ENCODE measurements at places on chromosomes 1 and 21.

DNA sequence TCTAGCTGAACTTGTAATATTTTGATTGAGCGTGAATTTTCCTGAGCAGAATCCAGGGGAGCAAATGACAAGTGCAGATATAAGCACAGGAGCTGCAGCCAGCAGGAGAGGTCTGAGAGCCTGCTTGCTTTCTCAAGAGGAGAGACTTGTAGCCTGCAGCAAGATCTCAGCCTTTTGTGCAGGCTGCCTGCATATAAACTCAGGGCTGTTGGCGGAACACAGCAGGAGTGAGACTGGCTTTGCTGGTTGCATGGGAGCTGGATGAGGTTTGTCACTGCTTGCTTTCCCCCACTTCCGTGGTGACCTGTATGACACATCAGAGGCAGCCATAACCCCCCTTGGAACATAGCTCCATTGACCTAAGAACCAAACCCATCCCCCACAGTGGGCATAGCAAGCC is 725.4 kb upstream of the RGS18 start:
- no peak for DNase-seq

DNA sequence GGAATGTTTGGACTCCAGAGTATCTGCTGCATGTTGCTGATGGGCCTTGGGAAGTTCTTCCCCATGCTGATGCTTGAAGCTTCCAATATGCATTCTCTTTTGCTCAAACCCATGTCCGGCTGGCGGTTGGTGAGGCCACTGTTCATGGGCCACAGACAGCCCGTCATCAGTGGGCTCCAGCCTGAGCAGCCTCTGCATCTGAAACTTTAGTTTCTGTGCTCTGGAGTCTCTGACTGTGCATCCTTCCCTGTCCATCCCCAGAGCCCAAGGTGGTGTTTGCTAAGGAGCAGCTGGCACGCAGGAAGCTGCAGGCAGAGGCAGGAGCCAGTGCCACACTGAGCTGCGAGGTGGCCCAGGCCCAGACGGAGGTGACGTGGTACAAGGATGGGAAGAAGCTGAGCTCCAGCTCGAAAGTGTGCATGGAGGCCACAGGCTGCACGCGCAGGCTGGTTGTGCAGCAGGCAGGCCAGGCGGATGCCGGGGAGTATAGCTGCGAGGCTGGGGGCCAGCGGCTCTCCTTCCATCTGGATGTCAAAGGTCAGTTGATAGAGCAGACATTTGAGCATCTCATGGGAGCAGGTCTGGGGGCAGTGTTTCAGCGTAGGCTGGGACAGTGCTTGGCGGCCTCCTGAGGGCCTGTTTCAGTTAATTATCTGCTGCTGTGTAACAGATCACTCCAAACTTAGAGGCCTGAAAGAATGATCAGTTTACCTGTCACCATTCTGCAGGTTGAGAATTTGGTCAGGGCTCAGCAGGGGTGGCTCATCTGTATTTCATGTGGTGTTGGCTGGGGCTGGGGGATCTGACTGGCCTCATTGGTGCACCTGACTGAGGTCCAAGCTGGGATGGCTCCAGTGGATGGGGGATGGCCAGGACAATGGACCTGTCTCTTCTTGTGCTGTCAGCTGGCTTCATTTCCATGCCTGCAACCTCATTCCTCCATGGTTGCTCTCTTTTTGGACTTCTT is 16.6 kb downstream of the OBSCN start:
- no peak for DNase-seq

GRCh38 chr1:157226739-157227138 is 88.5 kb upstream of the ETV3 start:
- DNase-seq, result no peak

DNA sequence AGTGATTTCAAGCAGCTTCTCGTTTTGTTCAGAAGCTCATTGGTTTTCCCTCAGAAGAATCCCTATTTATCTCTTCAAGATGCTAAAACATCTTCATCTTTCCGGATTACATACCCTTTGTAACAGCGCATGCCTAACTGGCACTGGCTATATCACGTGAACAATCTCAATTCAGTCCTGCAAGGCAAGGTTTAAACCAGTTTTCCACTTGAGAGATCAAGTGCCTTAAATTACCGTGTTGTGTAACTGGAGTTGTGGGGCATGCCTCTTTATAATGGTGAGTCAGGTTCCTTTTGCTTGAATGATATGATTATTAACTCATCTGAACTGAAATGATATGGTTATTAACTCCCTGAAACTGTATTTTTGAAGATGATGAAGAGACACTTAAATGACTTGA is 11.0 kb upstream of the ZFP69B start:
- DNase-seq, result no peak

- no peak for DNase-seq
Measured at GRCh38 chr1:37946703-37947360, at the start of gene INPP5B. TSS of gene INPP5B (minus strand) at chr1:37947053. CDS start at chr1:37946308, 745 bp downstream.

GRCh38 chr1:24341260-24341659 is 22.1 kb downstream of the GRHL3 start:
- peak; percentile 91 for DNase-seq

DNA sequence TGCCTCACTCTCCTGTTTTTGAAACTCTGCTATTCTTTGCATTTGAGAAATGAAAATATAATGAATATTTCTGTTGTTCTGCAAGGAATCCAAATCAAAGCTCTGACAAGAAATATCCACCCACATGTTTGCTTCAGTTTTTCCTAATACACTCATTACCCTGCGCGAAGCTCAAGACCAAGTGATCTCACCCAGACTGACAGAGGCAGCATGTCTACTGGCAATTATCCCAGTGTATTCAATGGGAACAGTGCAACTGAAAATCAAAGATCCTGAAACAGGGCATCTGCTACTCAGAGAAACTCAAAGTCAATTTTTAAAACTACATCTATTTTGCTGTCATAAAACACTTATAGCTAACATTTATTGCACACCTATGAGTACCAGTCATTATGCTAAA is 321.0 kb upstream of the LRRC7 start:
- DNase-seq, result no peak

- no peak for DNase-seq
Measured at GRCh38 chr1:111988377-111988742, 1.1 kb downstream of the KCND3 start.

DNA sequence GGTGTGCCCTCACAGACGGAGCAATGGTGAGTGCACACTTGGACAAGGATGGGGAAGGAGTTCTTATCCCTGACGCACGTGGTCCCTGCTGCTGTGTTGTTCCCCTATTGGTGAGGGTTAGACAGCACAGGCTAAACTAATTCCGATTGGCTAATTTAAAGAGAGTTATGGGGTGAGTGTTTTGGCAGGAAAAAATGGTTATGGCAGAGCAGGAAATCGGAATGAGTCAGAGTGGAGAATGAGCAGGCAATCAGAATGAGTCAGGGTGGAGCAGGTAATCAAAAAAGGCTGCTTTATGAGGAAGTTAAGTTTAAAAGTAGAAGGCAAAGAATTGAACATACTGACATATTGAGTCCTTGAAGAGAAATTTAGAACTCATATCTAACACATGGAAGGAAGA is 100.5 kb downstream of the NGF start:
- no peak for DNase-seq

GRCh38 chr1:212034516-212035122 is 738 bp downstream of the INTS7 start:
- DNase-seq, result no peak

DNA sequence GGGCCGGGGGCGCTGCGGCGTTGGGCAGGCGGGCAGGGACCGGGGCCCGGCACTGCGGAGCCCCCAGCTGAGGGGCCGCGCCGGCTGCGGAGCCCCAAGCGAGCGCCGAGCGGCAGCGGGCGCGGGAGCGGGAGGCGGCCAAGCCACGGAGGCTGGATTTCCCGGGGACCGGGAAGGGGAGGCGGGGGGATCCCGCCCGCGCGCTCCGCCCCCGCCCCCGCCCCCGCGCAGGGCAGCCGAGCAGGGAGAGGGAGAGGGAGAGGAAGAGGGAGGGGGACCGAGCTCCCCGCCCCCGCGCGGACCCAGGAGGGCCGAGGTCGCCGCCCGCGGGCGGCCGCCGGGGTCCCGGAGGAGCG is at the start of gene DLGAP3:
Gene DLGAP3 (minus strand): TSS at position 154 of the 356 bp plus-strand sequence. CDS start 24,267 bp downstream, outside the sequence.
- no peak for DNase-seq

- no peak for DNase-seq
Measured at GRCh38 chr1:158931055-158931737, at the start of gene PYHIN1. TSS of gene PYHIN1 (plus strand) at chr1:158931552. CDS start at chr1:158936911, 5,359 bp downstream.

- no peak for DNase-seq
Measured at GRCh38 chr1:155977690-155978324, 540 bp downstream of the ARHGEF2 start.

DNA sequence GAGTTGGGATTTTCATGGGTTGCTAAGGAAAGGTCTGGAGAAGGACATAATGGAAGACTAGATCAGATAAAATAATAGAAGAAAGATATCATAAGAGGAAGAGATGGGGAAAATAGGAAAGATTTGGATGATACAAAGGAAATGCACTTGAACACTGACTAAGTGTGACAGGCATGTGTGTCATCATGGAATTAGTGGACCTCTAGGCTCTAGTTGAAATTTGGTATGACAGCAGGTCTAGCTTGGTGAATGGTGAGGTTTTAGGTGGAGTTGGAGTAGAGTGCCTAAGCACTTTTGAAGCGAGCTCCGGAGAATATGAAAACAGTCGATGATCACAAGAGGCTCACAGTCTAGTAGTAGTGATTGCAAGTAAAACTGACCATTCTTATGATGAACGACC is 73.0 kb upstream of the PTGS2 start:
- DNase-seq, result no peak

GRCh38 chr1:61210435-61211154 is 128.2 kb downstream of the NFIA start:
- DNase-seq, result no peak

GRCh38 chr1:205630241-205630640 is 1.6 kb downstream of the ELK4 start:
- no peak for DNase-seq

DNA sequence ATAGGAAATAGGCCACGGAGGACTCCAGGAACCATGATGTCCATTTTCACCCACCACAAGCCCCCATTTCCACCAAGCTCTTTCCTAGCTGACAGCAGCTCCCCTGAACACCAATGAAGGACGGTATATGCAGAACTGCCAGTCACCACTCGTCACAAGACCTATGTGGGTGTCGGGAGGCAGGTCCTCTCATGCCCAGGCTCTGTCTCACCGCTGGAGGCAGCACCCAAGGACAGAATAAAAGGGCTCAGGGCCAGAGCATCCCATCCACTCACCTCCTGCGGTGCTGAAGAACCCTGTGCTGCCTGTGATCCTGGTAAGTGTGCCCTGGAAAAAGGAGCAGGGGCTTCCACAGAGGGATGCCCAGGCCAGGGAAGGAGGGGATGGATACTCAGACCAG is at the start of gene LCE1F:
Gene LCE1F (plus strand): TSS at position 266 of the 400 bp plus-strand sequence. CDS start 1,232 bp downstream, outside the sequence.
- no peak for DNase-seq

DNA sequence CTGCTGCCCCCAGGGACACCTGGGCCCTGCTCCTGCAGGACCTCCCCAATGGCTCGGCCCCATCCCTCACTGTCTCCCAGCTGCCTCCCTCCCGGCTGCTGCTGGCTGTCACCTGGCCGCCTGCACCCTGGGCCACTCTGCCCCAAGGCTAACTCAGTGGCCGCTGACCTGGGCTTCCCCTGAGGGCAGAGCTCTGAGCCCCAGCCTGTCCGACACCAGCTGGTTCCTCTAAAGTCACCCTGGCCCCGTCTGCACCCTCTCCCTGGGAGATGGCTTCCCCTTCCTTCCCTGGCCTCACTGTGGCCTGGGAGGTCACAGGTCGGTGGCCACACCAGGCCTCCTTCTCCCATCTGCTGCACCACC is 15.0 kb downstream of the ITGB2 start:
- DNase-seq, result no peak

DNA sequence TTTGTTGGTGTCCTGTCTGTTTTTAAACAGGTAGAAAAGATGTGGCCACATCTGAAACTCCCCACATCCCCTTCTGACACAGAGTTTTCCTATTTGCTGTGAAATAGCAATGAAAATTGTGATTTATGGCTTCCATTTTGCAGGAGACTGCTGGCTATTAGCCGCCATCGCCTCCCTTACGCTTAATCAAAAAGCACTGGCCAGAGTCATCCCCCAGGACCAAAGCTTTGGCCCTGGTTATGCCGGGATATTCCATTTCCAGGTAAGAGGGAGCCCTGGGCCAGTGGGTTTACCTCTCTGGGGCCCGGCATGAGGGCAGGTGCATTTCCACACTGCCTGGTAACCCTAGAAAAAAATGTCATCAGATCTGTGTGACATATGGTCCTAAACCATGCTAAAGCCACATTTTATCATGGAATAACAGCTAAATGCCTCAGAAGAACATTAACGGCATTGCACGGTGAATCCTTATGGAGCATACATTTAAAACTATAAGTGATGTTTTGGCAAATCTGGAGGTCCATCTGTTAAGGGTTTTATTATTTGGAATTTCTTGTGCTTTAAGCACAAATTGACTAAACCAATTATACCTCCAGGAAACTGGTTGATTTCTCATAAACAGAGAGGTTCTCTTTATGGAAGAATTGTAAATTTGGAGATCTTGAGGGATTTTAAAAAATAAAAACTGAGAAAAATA is 12.3 kb downstream of the CAPN9 start:
- peak; percentile 34 for DNase-seq

DNA sequence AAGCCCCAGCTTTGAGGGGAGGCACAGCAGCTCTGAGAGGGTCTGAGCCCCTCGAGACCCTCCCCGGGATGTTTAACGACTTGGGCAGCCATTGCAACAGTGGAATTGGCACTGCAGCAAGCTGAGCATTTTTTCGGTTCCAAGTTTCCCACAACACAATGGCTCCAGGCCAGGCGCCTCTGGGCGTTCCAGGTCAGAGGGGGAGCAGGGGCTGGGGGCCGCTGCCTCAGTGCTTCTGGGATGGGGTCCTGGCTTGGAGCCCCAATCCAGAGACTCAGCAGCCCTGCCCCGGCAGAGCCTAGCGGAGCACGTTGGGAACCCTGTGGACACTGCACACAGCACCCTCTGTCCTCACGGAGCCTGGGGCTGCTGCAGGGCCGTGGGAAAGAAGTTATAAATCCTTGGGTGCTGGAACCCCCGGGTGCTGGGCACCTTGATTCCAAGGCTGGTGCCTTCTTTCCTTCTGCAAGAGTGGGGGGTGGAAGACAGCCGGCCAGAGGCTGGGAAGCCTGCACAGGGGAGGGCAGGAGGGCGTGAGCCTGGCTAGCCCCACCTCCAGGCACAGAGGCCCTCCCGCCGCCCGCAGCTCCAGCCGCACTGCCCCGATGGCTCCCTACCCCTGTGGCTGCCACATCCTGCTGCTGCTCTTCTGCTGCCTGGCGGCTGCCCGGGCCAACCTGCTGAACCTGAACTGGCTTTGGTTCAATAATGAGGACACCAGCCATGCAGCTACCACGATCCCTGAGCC is 50.1 kb downstream of the COL18A1 start:
- DNase-seq, result no peak
